ENCODE measurements at places on chromosomes 13 and 19.

DNA sequence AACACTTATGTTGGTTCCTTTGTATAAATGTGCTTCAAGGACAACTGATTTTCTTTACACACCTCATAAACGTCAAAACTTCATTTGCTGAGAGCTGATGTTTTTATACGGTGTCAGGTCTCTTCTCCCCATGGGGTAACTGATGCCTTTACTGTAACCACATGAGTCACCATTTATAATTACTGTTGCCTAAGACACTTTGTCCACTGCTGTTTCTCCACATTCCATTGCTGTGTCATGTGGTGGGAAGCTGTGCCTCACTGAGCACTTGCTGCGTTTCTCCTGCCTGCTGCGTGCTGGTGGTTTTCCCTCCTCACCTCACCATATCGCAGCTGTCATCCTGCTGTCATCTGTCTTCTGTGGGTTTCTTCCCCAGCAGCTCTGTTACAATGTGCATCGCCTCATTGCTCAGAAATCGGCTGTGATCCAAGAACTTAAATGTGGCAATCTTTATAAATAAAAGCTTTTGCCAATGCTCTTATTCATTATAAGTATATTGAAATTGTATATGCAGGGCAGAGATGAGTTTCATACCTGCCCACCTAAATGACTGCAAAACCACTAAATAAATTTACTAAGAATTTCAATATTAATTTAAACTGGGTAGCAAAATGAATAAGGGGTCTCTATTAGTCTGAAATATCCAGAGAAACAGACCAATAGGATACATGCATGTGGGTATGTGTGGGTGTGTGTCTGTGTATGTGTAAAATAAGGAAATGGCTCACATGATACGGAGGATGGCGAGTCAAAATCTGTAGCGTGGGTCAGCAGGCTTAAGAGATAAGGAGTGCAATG lies 547.0 kb upstream of the SLITRK5 start:
- peak; percentile 92 for DNase-seq

DNA sequence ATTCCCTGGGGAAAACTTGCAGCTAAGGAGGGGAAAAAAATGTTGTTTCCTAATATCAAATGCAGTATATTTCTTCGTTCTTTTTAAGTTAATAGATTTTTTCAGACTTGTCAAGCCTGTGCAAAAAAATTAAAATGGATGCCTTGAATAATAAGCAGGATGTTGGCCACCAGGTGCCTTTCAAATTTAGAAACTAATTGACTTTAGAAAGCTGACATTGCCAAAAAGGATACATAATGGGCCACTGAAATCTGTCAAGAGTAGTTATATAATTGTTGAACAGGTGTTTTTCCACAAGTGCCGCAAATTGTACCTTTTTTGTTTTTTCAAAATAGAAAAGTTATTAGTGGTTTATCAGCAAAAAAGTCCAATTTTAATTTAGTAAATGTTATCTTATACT lies 33.6 kb downstream of the TNFSF11 start:
- DNase-seq = no peak

GRCh38 chr13:37602733-37603381 lies 4.3 kb upstream of the POSTN start:
- peak; percentile 36 for DNase-seq

- peak; percentile 32 for DNase-seq
Measured at GRCh38 chr19:12783291-12783848, 7.9 kb upstream of the JUNB start.

- DNase-seq = no peak
Measured at GRCh38 chr13:109795011-109795410, 8.6 kb upstream of the IRS2 start.

DNA sequence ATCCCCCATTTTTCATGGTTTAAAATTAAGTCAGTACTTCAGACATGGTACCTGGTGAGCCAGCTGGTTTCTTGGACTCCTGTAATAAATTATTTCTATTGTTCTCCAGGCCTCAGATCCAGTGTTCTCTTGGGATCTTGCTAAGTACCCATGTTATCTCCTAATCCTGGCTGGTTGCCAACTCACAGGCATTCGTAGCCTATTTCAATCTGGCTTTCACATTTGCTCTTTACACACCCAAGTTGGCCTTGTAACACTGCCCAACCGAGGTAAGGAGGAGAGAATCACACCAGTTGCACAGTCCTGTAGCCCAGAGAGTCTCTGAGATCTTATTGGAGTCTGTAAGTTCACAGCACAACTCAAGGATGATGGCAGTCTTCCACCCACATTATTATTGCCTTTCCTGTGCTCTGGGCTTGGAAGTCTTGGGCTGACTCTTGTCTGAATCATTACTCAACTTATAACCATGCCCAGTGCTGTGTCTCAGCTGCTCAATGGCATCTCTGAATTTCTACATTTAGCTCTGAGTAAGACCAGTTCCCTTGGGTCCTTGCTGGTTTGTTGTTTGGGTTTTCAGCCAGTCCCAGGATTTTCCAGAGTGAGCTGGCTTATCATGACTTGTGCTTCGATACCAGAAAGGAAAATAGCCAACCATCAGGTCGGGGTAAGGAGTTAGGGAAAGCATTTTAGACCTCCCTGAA lies 76.6 kb upstream of the KLF12 start:
- DNase-seq = no peak

DNA sequence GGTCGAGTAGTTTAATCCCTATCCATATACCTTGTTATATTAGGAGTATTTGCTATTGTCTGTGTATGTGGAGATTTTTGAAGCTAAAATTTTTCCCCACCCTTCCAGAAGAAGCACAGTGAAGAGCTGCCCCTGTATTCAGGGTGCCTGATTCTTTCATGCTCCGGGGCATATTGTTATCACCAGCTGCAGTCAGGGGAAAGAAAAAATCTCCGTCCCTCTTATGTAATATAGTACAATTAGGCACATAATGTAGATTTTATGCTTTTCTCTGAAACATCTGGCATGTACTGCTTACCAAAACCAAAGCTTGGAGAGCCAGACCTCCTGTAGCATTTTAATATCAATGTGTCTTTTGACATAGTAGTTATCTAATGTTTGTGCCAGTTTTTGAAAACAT lies 214.9 kb upstream of the EDNRB start:
- no peak for DNase-seq

DNA sequence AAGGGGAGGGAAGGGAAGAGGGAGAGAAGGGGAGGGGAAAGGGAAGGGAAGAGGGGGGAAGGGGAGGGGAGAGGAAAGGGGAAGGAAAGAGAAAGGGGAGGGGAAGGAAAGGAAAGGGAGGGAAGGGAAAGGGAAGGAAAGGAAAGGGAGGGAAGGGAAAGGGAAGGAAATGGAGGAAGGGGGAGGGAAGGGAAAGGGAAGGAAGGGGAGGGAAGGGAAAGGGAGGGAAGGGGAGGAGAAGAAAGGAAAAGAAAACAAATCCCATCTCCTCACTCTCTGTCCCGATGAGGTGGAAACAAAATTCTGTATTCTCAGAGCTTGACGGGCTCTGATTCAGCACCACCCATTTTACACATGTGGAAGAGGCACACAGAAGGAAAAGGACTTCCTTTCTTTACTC lies 51.4 kb upstream of the SIN3B start:
- no peak for DNase-seq

GRCh38 chr19:48391100-48392005 lies at the start of gene KDELR1:
KDELR1 (minus strand) TSS chr19:48391551; CDS start chr19:48391358, 193 bp downstream.
- peak; percentile 72 for DNase-seq

GRCh38 chr19:5083547-5083965 lies 114.6 kb downstream of the KDM4B start:
- no peak for DNase-seq

DNA sequence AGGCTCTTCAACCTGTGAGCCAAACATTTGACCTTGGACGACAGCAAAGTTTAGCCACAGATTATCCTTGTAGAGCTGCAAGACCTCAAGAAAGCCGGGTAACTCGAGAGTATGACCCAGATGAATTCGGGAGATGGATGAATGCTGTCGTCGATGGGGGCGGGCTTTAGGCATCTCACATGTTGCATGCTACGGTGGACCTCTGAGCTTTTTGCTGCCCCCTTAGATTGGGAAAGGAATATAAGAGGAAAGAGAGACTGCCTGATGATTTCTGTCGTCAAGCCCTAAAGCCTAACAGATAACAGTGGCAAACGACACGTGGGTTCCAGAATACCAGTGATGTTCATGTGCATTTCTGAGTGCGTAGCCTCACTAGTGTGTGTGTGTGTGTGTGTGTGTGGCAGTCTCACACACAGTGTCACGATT lies 730 bp upstream of the ABCC4 start:
- DNase-seq = no peak

DNA sequence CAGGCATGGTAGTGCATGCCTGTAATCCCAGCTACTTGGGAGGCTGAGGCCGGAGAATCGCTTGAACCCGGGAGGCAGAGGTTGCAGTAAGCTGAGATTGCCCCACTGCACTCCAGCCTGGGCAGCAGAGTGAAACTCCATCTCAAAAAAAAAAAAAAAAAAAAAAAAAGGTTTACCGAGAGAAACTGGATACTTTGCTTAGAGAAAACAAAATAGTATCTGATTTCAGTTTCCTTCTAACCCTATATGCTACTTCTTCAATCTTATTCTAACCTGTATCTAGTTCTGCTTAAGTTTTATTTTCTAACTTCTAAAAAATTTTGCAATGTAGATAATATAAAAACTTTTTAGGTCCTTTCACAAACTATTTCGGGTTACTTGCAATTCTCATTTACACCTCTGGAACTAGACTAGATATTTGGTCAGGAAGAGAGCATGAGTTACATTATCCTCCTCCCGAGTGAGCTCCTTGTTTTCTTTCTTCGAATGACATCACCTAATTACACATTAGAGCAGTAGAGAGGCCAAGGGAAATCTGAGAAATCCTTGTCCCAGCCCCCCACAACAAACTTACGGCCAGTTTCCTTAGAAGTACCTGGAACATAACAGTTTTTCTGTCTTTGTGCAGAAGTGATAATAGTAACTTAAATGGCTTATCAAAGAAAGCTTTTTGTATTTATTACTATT lies 128.9 kb downstream of the B3GLCT start:
- no peak for DNase-seq

- no peak for DNase-seq
Measured at GRCh38 chr19:3034656-3035541, 5.8 kb upstream of the TLE2 start.

GRCh38 chr13:71055644-71056043 lies 811.4 kb downstream of the DACH1 start:
- DNase-seq = no peak

DNA sequence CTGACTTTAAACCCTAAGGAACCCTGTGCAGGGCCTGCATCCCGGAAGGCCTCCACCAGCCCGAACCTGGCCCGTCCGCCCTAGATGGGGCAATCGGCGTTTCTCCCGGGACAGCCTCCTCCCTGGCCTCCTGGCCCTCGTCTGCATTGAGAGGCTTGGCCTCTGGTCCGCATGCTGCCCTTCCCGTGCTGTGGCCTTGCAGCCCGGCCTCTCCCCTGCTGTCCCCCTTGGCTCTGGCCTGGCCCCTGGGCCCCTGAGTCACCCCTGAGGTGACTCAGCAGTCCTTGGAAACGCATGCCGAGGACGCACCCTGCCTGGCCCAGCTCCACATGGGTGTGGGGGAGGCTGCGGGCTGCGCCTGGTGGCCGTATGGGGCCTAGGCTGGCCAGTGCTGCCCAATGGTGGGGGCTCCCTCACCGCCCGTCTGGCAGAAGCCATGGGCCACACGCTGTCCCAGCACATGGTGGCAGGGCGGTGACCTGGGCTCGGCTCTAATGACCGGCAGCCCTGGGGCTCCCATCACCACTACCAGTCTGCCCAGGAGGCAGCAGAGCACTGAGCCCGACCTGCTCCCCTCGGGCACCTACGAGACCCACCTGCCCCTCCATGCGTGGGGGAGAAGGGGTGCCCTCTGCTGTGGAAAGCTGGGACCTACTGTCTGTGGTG lies 25.7 kb downstream of the SH3GL1 start:
- DNase-seq = peak; percentile 87

DNA sequence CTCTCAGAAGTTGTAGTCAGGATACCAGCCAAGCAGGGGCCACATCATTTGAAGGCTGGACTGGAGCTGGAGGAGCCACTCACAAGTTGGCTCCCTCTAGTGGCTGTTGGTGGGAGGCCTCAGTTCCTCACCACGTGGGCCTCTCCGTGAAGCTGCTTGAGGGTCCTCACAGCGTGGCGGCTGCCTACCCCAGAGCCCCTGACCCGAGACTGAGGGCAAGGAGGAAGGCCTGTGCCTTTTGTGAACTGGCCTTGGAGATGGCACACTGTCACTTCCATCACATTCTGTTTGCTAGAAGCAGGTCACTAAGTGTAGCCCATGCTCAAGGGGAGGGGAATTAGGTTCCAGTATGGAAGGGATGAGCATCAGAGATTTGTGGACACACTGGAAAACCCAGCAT lies 14.6 kb downstream of the GNA11 start:
- peak; percentile 30 for DNase-seq

- no peak for DNase-seq
Measured at GRCh38 chr19:3670796-3671679, 29.2 kb downstream of the PIP5K1C start.

- peak; percentile 46 for DNase-seq
Measured at GRCh38 chr19:27738569-27739193, 1474.3 kb downstream of the UQCRFS1 start.

GRCh38 chr19:38392707-38393308 lies 4.3 kb downstream of the SPRED3 start:
- DNase-seq = peak; percentile 52

GRCh38 chr13:42356184-42356575 lies 84.2 kb downstream of the AKAP11 start:
- no peak for DNase-seq

GRCh38 chr19:1633269-1633826 lies 19.1 kb downstream of the TCF3 start:
- no peak for DNase-seq

- DNase-seq = no peak
Measured at GRCh38 chr19:55423225-55424005, 15.8 kb upstream of the UBE2S start.

Measured in SW480 (cell line).